Islet precursor cell (in vitro differentiated cells): ENCODE measurements at places on chromosomes 3 and 15.
A peak's percentile ranks its signal among the peaks of the same experiment; 100 is the strongest.

DNA sequence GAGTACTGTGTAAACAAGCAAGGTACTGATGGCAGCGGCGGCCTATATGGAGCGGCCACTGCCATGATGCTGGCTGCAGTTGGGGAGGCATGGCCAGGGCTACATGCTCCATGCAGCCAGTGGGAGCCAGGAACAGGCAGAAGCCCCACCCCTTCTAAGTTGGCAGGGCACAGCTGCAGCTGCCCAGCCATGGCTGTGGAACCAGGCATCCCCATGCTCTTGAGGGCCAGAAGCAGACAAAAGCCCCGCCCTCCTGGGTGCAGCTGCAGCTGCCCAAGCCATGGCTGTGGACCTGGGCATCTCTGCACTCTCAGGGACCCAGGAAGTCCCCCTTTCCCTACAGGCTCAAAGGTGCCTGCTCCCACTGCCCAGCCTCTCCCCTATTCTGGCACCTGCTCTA is 150.9 kb downstream of the FMN1 start:
- no peak for DNase-seq

DNA sequence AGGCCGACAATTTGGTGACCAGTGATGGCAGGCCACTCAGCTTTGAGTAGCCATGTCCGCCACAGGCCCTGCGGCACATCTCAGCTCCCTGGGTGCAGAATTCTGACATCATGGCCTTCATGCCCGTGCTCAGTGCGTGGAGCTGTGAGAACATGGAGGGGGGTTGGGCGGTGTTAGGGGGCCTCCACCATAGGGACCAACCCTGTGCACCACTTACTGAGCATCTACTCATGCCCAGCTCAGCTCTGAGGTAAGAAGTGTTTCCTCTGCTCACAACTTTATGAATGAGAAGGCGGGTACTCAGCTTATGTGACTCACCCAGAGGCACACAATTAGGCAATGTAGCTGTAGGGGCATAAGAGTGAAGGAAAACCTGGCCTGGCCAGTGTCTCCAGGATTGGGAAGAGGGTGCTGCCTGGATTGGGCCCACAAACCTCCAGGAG is 10.5 kb downstream of the ACOX2 start:
- peak; percentile 71 for DNase-seq

- DNase-seq = no peak
Measured at GRCh38 chr3:98806521-98806920, 43.4 kb downstream of the ST3GAL6 start.

- no peak for DNase-seq
Measured at GRCh38 chr3:23264413-23264812, 61.3 kb downstream of the UBE2E2 start.

GRCh38 chr3:13548696-13549622 is at the start of gene FBLN2:
Gene FBLN2 (plus strand): TSS chr3:13549125. CDS start chr3:13570356, 21,231 bp downstream.
- peak; percentile 87 for DNase-seq

DNA sequence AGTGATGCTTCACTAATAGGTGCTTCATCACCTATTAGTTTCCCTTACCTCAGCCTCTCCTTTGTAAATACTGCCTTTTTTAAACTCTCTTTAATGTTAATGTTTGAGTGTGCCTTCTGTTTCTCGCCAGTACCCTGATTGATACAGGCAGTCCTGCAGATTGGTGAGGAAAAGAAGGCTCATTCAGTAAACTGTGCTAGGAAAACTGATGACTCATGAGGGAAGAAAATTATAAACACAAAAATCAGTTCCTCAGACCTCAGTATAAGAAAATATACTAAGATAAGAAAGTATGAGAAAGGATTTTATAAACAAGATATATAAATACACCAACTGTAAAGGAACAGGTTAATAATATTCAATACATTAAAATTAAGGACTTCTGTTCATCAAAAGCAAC is 54.8 kb upstream of the OXTR start:
- DNase-seq = no peak

DNA sequence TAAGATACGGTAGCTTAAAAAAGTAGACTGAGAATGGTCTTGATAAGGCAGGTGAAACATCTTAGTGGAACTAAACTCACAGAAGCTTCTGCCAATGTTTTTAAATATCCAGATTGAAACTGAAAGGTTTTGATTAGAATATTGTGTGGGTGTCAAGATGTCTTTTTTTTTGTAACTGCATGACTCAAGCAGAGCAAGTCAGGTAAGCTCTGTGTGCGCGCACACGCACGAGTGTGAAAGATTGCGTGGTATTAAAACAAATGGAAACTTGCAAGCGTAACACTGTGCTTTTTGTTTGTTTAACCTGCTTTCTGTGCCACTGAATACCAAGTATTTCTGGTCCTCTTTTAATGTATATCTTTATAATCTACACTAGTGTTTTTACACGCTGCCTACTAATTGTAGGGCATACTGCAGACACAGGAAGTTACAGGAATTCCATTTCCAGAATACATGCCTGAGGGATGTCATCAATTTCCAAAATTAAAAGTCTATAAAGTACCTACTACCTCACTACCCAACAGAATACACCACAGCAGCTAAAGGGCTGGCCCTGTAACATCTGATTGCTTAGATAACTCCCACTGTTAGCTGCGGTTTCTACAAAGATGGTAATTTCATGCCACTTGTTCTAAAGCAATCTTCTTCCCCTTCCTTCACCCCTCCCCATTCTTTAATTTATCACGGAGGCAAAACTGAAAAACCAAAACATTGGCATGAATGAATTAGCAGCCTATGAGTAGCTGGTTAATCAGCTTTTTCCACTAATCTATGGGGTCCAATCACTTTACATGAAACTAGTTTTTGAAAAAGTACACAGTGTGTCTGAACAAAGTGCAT is 472.8 kb downstream of the SHQ1 start:
- no peak for DNase-seq

GRCh38 chr3:187064210-187065115 is 74.8 kb downstream of the RPL39L start:
- DNase-seq = no peak

DNA sequence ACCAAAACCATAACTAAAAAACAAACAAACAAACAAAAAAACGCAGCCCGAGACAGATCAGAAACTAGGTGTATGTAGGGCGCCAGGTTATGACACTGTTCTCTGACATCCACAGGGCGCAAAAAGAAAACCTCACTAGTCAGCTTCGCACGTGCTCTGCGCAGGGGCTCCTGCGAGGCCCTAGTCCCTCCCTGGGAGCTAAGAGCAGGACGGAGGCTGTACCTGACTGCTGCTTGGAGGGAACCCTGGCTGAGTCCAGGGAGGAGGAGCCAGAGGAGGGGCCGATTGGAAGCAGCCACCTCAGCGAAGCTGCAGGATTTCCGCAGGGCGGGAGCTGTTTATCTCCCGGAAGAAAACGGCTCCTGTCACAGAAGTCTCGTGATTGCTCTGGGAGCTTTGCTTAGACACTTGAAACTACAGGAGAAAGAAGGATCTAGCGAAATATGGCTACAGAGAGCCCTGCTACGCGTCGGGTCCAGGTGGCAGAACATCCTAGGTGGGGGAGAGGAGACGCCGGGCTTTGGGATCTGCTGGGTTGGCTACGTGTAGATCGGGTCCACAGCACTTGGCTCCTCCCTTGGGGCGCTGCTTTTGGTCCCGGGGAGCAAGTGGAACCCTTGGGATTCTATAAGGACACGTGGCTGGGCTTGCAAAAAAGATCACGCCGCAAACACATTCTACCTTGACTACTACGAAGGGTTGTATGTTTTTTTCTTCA is at the start of gene GALK2:
GALK2 (plus strand) TSS at position 368 of the 718 bp plus-strand sequence; CDS start at position 444, 76 bp downstream.
- peak; percentile 97 for DNase-seq

GRCh38 chr15:63233667-63234423 is 43.6 kb upstream of the APH1B start:
- no peak for DNase-seq

DNA sequence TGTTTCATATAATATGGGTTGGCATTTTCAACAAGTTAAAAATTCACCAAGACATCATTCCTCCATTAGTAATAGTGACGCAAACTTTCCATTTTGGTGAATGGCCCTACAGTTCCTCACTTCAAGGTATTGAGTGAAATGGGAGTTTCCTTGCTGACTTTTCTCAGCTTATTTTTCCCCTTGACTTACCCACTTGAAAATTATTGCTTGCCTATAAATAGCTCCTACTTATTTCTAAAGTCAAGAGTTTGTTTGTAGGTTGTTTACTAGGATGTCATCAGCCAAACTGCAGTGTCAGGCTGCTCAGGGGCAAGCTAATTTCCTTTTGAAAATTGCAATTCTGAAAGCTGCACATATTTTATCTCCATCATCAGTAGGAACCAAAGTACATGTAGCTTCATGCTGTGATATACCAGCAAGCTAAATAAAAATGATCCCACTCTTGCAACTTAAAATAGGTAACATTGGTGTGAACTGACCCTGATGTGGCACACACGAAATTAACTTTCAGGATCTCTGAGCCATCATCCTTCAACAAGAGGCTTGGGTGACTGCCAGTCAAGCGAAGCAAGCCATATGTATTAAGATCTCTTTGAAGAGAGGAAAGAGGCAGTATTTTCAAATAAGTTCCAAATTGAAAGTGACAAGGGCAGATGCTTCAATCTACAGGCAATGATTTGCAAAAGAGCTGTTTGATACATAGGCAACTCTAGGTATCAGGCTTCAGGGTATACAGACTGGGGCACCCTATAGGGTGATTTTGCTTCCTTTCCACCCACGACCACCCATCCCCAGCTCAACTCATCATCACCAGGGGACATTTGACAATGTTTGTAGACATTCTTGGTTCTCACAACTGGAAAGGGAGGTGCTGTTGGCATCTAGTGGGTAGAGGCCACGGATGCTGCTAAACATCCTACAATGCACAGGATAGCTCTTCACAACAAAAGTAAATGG is 66.8 kb upstream of the RASGRP1 start:
- DNase-seq = no peak

DNA sequence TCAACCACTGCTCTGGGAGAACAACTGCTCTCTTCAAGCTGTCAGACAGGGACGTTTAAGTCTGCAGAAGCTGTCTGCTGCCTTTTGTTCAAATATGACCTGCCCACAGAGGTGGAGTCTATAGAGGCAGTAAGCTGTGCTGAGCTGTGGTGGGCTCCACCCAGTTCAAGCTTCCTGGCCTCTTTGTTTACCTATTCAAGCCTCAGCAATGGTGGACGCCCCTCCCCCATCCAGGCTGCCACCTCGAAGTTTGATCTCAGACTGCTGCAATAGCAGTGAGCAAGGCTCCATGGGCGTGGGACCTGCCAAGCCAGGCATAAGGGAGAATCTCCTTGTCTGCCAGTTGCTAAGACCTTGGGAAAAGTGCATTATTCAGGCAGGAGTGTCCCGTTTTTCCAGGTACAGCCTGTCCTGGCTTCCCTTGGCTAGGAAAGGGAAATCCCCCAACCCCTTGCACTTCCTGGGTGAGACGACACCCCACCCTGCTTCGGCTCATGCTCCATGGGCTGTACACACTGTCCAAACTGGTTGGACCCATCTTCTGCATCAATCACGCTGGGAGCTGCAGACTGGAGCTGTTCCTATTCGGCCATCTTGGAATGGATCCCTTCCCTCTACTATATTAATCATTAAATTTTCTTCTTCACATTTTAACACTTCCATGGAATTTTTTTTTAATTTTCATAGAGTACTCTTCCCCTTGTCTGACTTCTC is 167.0 kb upstream of the UBE2E2 start:
- DNase-seq = no peak

- DNase-seq = peak; percentile 85
Measured at GRCh38 chr15:58988006-58988785, 733 bp downstream of the RNF111 start.

GRCh38 chr15:35427496-35427895 is 118.5 kb downstream of the DPH6 start:
- DNase-seq = no peak

DNA sequence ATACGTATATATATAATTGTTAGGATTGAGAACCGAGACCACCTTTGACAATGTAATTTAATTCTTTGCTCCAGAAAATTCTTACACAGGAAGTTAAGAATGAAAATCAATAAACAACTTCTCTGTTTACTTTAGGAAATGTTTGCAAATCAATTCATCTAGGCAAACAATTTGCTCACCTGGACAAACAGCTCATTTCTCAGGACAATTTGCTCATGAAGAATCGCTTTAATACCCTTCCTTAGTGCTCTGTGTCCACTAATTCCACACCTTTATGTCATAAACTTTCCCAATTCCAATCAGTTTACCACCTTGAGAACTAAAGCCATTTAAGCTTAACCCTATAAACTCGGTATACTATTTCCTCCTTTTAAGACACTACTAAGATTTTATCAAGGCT is 292.2 kb downstream of the BCHE start:
- DNase-seq = no peak

DNA sequence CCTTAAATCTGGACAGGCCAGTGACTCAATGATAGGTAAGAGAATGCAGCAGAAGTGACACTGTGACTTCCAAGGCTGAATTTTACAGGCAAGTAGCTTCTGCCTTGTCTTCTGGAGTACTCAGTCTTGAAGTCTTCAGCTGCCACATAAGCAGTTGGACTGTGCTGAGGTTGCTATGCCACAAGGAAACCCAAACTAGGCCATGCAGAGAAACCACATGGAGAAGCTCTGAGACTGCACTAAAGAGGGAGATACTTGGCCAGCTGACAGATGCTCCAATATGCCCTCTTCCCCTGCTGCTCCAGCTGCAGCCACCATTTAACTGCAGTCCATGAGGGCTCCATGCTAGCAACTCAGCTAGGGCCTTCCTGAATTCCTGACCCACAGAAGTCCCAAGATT is 119.4 kb upstream of the GADL1 start:
- no peak for DNase-seq
